ENCODE measurements at places on chromosomes 7 and 10.
A peak's percentile ranks its signal among the peaks of the same experiment; 100 is the strongest.

DNA sequence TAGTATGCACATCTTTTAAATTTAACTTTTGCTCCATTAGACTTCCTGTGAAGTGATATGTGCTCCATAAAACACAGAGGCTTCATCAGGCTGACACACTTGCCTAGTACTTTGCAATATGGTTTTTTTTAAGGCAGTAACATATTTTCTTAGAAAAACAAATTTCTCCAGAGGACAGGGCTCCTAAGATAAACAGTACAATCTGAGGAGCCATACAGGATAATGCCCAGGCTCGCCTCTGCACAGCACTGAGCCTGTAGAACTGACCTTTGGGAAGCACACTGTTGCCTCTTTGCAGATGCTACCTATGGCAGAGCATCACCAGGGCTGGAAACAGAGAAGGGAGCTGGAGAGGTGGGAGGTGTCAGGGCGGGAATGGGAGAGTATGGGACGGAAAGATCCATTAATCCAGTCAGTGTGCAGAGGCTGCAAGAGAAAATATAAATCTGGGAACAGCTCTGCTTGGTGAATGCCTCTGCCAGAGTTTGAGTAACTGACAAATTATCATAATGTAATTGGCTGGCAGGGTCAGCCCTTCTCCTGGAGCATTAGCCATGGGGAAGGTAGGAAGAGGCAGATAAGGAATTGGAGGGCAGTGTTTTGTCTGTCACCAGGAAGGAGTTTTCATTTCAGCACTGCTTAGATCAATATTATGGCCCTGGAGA is 132.3 kb downstream of the CREB5 start:
- DNase-seq = no peak

GRCh38 chr7:76048668-76048988 is 722 bp downstream of the MDH2 start:
- DNase-seq = peak; percentile 69

DNA sequence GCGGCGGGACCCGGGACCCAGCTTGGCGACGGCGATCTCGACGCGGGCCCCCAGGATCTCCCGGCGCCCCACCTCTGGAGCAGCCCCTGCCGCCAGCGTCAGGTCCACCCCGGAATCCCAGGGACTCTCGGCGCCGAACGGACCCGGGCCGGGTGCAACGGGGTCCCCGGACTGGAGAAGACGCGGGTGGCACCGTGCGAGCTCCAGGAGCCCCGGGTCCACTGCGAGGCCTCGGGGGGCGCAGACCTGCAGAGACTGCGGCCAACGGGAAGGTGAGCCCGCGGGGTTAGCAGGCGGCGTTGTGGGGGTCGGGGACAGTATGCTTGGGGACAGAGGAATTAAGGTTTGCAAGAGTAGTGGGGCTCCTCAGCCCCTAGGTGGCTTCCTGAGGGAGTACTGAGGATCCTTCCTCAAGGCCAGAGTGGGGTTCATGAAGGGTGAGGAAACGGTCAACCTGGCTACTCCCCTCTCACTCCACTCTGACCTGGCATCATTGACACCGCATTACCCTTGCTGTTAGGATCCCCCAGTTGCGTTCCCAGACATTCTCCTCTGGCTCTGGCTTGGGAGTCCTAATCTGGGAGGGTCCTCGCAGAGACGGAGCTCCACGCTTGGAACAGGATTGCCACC is 353 bp downstream of the EPHB6 start:
- peak; percentile 10 for DNase-seq

GRCh38 chr7:149879766-149880637 is 6.2 kb downstream of the ATP6V0E2 start:
- DNase-seq = no peak

- no peak for DNase-seq
Observed at GRCh38 chr7:23218196-23218595, 28.4 kb upstream of the GPNMB start.

- DNase-seq = peak; percentile 91
Observed at GRCh38 chr7:69800495-69800894, 202.2 kb downstream of the AUTS2 start.

GRCh38 chr10:100895346-100895745 is 17.4 kb upstream of the SLF2 start:
- no peak for DNase-seq

DNA sequence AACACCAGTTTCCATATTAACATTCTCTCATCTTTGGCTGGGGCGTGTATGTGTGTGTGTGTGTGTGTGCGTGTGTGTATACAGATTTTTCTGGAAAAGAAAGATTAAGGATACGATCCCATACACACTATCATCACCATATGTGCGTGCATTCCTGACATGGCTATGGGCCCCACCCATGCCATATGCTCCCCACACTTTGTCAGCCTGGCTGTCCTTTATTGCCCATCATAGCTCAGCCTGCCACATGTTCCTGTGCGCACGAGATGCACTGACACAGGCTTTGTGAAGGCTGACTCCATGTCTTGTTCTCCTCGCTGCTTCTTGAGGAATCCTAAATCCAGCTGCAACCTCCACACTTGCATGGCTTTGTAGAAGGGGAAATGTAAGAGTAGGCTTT is 984.1 kb downstream of the LRMDA start:
- DNase-seq = no peak

- no peak for DNase-seq
Observed at GRCh38 chr7:108511939-108512338, 14.0 kb downstream of the PNPLA8 start.

- peak; percentile 54 for DNase-seq
Observed at GRCh38 chr7:139034336-139034735, 1.5 kb downstream of the ZC3HAV1L start.
